SK-MEL-5 (cell line): ENCODE measurements at places on chromosomes 4 and X.

DNA sequence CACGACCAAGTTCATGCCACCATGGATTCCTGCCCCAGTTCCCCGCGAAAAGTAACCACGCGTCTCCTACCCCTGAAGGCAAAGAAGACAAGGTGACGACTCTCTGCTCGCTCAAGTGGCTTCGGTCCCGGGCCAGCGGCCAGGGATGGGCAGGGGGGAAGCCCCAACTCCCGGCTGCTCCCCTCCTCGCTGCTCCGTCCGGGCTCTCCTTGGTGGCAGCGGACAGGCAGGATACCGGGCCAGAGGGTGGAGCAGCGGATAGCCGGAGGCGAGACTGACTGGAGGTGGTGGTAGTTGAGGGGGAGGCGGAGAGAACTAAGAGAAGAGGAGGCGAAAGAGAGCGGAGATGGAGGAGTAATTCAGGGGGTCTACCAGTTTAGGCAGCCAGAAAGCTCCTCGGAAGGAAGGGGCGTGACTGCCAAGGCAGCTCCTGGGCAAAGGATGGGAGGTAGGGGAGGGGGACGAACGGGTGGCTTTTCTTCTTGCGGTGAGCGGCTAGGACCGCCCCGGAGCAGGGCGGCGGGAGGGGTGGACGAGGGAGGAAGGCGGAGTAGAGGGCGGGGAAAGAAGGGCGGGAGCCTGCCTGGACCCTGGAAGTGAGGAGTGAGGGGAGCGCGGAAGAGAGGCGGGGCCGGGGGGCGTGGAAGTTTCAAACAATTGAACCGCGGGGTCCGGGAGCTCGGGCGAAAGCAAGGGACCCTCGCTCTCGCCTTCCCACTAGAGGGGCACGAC lies at the start of gene AMOT:
Gene AMOT (minus strand): TSS at position 450 of the 732 bp plus-strand sequence. CDS start 17,705 bp downstream, outside the sequence.
- DNase-seq = peak; percentile 83

DNA sequence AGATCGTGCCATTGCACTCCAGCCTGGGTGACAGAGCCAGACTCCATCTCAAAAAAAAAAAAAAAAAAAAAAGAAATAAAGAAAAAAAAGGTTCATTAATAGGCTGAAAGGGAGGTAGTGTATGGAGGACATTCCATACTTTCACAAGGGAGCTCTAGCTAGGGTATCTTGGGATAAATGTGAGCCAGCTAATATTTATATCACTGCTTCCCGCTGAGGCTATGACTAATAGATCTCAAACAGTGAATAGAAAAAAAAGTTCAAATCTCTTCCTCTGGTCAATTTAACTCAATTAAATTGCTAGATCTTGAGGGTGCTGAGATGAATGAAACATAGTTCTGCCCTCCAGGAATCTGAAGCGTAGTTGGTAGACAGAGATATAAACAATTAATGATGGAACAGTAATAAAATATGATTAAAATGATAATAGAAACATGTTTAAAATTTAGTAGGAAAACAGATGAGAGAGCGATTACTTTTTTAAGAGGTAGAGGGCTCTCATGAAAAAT lies 55.7 kb upstream of the SHISA3 start:
- DNase-seq = no peak

DNA sequence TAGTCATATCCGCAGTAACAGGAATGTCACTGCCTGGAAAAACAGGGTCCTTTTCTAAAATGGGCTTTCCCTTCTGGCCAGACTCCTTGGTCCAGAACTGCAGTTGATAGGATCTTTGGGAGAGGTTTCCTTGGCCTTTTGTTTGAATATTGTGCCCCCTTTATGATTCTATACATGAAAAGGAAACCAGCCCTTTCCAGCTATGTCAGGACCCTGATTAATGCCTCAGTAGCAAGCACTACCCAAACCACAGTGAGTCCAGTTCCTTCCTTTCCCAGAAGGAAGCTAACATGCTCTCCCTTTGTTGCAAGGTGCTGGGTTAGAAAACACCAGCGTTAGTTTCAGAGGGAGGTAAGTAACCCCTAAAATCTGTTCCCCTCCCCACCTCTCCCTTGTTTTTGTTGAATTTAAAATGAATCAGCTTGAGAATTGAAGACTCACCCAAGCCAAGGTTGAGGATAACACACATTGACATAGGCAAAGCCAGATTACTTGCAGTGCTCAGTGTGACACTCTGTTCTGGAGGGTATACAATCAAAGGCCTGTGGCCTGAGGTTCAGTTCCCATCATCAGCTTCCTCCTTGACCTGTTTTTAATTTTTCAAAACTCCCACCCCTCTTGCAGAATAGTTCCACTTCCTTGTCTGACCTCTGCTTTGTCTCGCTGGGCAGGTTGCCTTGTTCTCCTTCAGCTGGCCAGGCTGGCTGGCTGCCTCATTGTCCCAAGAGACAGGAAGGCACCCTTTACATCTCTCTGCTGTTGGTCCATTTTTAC lies 87.6 kb upstream of the PLAC1 start:
- DNase-seq = no peak

DNA sequence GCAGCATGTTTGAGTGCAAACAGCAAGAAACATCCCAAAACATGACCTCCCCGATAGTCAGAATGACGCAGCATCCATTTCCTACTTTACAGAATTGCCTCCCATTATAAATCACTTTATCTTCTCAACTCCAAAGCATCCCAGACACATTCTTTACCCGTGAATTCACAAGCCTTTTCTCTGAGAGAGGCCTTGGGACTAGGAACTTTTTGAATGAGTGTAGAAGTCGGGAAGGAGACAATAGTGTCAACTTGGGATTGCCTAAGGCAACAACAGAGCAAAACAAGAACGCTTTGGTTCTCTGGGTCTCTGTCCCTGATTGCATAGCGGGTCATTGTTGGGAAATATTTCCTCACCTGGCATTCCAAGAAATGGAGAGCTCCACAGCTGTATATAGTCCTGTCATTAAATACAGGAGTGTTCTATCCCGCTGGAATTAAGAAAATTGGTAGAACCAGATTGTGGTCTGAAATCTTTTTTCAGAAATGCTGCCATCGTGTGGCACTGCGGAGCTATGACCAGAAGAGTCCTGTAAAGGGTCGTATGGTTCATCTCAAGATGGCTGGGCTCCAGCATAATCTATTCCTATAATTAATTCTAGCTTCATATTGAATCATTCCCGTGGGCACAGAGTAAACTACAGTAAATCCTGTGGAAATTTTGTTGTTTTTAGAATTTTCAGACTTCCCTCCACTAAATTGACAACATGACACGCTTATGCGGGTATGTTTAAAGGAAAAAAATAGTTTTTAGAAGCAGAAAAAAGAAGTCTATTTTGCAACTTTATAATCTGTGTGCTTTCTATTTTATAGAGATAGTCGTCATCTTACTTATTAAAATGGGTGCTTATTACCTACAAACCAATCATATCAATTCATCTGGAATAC lies 2.0 kb upstream of the SPP1 start:
- DNase-seq = peak; percentile 85

DNA sequence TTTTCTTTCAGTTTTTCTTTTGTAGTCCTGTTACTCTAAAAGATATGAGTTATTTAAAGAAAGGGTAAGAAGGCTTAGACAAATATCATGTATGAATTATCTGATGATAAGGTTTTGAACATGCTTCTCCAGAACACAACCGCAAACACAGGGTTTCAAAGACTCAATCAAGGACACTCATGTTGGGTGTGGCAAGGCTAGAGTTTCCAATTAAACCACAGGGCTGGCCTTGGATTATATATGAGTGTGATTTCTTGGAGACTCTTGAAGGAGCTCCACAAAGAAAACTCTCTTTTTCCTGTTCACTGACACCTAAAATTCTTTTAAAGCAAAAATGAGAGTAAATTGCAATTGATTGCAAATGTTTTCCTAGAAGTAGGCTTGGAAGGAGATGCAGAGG lies 110.1 kb upstream of the PDLIM3 start:
- no peak for DNase-seq

GRCh38 chr4:173405840-173406606 lies 7.1 kb upstream of the SCRG1 start:
- DNase-seq = no peak

DNA sequence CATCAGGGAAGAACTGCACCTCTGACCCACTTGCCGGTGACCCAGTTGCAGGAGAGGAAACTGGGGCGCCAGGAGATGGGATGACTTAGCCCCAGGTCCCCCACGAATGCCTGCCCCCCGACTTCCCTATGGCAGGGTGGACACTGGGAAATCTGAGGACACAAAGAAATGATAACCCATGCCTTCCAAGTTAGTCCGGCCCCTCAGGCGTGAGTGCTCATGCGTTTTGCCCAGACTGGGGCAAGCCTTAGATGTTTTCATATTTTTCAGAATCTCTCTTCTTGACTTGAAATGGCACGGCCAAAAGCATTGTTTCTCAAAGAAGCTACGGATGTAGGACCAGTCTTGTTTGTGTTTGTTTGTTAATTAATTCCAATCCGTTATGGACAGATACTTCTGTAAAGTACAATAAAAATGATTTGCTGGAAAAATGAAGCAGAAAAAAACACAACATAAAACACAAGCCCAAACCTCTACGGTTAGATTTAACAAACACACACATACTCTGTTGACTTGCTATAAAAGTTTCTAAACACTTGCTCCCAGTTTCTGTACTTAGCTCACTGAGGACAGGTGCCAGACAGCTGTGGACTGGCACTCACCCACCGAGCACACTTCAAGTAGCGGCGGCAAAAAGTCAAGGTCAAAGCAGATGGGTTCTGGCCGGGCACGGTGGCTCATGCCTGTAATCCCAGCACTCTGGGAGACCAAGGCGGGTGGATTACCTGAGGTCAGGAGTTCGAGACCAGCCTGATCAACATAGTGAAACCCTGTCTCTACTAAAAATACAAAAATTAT lies 341.5 kb downstream of the BCOR start:
- no peak for DNase-seq

- DNase-seq = peak; percentile 81
These were observed 17.8 kb downstream of the MFAP3L start for GRCh38 chr4:170008371-170008770.

DNA sequence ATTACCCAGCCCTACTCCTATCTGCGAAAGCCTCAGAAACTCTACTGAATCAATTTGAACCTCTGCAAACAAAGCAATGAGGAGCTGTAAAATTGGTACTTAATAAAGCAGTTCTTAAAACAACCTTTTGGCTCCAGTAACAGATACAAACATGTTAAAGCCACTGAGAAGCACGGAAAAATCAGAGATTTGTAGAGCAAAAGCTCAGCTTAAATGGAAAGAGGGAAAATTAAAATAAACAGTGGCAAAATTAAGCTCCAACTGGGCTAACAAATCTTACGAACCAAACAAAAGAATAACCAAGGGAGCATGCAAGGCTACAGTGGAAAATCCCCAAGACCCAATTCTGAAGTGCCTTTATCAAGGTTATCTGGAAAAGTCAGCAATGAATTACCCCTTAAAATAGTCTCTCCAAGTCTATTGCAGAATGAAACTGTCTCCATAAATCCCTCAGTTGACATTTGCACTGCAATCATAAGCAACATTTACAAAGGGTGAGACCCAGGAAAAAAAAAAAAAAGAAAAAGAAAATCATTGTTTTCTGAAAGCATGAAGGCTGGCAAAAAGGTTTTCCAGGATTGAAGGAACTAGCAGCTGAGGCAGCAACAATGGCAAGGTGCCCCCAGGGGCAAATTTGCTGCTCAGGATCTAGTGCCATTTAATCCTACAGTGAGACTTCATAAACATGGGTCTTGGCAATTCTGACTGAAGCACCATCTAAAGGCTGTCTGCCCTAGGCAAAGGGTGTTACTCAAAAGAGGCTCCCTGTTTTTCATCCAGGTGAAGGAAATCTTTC lies 40.1 kb downstream of the USP46 start:
- DNase-seq = no peak

- DNase-seq = no peak
These were observed 5.0 kb downstream of the TDO2 start for GRCh38 chr4:155908187-155909139.

- DNase-seq = no peak
These were observed 77.3 kb downstream of the ARSJ start for GRCh38 chr4:113901994-113902787.

DNA sequence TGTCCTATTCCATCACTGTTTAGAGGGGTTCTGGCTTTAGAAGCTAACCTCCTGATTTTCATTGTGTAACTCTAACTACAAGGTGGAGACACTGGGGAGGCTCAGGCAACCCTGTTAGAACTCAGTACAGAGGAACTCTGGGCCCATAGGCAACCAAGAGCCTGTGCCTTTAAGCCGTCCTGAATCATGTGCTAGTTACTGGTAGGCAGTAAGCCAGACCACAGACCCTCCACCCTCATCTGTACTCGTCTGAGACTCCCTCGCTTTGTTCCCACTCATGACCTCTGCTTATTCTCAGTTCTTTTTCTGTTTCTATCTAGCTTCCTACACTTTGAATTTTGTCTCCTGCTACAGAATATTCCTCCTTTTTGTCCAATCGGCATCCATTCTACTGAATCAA lies 31.4 kb downstream of the TBC1D1 start:
- DNase-seq = no peak

DNA sequence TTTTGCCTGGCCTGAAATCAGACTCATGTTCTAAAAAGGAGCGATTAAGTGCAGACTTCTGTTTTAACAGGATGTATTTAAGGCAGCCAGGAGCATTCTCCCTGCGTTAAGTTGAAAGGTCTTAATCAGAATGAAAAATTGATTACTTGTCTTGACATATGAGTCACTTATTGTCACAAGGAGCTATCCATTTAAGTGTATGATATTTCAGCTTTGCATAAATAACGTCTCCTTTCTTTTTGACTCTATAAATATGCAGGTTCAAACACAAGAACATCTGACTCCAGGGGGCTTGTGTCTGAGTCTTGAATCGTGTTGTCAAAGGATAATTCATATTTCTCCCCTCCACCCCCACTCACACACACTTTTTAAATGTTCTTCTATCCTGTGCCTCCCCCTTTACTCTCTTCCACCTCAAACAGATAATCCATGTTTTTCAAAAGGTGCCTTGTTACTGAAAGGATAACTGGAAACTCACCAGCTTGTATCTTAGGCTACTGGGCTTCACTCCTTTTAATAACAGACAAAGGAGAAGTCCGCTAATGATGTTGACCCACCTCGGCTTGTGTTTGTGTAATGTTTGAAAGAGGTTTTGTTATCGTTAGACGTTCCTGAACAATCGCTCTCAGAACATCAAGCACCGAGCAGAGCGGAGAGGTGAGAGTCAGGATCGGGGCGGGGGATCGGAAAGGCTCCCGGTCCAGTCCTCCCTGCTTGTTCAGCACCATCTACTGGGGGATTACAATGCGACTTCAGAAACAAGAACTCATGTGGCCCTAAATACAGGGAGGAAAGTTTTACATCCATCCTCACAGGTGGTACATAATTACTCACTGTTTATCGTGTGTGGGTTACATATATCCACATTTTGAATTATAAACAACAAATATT lies 107.5 kb upstream of the RPL34 start:
- peak; percentile 92 for DNase-seq

DNA sequence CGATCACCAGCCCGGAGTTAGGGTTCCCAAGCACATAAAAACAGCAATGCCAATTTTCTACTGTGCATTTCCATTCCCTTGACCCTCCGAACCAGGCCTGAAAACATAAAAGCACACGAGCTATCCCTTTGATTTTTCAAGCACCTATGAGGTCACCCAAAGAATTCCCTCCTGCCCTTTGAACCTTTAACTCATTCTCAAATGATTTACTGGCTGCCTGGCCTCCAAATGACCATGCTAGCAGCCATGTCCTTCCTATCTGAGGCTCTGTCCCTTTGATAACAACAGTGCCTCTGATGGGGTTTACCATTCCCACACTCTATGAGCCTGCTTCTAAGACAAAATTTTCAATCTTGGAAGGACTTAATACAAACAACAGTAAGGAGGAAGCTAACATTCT lies 15.2 kb downstream of the SHROOM4 start:
- no peak for DNase-seq
